ENCODE measurements at places on chromosomes 2 and 18.

DNA sequence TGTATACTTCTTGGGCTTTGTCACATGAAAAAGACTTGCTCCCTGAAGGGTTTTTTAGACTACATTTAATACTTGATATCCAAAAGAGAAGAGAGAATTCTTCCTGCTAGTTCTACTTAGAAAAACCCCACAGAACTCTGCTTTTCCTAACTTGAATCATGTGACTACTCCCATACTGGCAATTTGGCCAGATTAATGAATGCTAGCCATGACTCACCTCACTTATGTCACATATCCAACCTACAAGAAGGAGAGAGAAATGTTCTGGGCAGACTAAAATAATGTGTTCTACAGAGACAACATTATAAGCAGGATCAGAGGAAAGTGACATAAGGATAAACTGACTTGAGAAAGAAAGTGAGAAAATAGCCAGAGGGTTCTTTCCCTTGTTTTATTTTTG, 249.3 kb upstream of the GULP1 start:
- no peak for DNase-seq

GRCh38 chr2:53933329-53933728, 37.5 kb downstream of the PSME4 start:
- DNase-seq = no peak

GRCh38 chr2:215429424-215429823, 6.4 kb downstream of the FN1 start:
- no peak for DNase-seq

DNA sequence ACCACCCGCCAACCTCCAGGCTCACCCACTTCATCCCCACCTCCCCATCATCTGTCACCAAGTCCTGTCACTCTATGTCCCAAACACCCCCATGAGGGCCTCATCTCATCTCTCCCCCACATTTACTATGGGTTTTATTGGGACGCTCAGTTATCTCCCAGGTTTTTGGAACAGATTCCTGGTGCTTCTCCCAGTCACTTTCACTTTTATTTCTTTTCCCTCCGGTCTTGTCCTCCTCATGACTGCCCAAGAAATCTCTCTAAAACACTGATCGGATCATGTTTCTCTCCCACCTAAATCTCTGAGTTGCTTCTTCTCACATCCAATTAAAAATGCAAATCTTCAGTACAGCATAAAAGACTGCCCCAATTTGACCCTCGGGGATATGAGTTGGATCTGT, 273.1 kb downstream of the PHLPP1 start:
- DNase-seq = no peak

DNA sequence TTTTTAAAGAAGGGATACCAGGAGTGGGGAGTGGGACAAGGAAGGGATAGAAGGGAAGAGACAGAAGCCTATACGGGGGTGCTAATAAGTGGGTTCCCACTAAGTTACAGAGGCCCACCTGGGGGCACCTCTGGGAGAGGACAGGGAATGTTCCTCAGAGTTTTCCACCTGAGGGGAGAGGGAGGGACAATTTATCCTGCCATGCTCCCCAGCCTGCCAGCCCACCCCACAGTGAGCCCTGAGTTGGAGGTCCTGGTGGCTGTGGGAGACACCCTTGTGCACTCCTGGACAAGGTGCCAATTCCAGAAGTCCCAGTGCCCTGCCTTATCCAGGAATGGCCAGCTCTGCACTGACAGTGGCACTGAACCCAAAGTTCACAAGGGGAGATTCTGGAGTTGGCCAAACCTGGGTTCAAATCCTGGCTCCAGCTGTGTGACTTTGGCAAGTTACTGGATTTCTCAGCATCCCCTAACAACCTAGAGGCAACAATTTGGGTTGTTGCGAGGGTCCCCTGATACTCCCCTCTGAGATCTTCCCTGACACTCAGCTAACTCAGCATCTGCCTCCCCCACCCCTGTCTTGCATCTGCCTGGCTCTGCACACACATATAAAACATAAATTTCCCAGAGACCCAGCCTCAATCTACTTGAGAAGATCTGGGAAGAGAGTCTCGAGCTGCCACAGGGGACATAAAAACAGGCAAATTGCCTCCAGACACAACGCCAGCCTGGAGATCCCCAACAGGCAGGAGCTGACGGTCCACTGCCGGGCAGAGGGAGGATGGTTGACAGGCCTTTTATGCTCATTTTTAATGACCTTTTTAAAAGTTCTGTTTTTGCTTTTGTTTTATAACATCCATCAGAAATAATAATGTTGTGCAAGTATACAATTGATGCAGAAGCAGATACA, 98.7 kb upstream of the ST3GAL5 start:
- no peak for DNase-seq

GRCh38 chr2:65329525-65329924, 101.9 kb downstream of the ACTR2 start:
- no peak for DNase-seq

DNA sequence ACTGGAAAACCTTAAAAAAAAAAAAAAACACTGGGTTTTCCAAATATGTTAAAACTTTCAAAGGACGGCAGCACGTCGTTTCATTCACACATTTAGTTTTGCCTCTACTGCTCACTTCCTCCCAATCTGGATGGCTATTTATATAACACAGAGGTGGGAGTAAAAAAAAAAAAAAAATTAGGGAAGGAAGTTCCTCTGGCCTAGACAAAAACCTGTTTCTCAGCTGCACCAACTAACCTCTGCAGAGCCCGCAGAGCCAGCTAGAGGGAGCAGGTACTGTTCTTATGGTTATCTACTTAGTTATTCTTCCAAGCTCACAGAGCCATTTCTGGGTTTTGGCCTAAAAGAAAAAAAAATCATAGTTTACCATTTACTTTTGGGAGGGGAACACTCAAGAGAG, 28.1 kb downstream of the SLC1A4 start:
- DNase-seq = no peak

DNA sequence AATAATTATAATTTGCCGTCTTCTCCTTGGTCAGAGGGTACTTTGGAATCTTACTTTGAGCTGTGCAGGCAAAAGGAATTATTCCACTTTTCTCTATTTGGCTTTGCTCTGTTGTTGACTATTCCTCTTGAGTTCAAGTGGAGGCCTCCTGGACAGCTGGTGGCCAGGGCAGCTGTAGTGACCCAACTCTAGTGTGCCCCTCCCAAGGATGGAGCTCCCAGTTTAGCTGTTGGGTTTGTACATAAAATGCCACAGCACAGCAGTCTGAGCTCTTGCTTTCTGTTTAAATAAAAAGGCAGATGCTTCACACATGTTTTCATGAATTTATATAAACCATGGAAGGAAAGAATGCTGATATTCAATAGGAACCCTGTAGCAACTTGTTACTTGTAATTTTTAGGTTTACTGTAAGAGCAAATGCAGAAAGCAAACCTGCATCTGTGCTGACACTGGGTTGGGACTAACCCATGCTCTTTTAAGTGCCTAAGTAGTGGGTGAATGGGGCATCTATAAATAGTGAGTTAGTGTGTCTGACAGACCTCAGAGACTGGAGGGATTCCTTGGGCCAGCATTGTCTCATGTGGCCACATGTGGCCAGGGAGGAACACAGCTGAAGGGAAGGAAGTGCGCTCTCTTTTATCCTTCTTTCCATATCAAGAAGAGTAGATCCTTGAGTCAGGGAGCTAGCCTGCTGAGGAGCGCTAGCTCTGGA, 121.8 kb downstream of the FHOD3 start:
- DNase-seq = no peak

- no peak for DNase-seq
Observed at GRCh38 chr18:58562999-58563667, 65.8 kb downstream of the ALPK2 start.

- DNase-seq = no peak
Observed at GRCh38 chr2:119475857-119476244, 44.2 kb downstream of the TMEM37 start.

Measured in cortex of kidney (tissue), 1 donor.